ENCODE measurements at places on chromosomes 3 and 15.

DNA sequence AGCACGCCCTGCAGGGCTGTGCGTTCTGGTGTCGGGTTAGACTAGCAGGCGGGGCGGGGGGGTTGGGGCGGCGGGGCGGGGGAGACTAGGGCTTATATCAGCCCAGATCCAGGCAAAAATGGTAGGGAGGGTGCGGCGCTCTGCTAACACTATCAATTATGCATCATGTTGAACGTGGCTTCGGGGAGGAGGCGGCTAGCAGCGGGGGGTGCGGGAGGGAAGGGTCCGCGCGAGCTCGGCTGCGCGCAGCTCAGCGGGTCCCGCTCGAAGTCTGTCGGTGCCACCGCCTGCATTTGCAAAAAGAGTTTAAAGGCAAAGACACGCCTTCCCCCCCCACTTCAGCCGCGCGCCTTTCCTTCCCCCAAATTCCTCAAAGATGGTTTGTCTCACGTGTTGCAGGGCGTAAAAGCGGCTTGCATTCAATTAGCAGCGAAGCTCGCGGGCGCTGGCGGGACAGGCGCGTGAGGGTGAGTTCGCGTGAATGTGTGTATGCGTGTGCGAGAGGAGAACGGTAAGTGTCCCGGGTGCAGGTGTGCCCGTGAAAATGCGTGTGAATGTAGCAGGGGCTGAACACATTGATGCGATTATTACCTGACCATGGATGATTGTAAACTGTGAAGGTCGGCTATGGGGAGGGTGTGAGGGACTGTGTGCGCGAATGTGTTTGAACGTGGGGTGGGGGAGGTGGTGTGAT, at the start of gene ISLR2:
TSS of gene ISLR2 (plus strand) at position 432 of the 694 bp plus-strand sequence. CDS start 2,169 bp downstream, outside the sequence.
- no peak for DNase-seq

DNA sequence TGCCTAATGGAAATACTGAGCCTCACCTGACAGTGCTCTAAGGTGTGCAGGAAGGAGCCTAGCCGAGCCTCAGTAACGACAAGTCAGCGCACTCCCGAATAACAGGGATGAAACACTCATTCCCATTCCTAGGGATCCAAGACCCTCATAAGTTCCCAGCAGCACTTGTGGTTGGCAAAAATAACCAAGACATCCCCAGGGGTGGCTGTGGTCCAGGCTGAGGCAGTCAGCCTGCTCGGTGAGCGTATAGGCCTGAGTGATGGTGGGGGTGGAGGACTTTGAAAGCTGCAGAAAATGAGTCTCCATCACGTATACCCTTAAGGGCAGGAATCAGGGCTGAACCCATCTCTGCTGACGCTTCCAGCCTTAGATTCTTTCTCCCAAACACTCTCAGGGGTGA, 120.1 kb downstream of the SMAD6 start:
- no peak for DNase-seq

DNA sequence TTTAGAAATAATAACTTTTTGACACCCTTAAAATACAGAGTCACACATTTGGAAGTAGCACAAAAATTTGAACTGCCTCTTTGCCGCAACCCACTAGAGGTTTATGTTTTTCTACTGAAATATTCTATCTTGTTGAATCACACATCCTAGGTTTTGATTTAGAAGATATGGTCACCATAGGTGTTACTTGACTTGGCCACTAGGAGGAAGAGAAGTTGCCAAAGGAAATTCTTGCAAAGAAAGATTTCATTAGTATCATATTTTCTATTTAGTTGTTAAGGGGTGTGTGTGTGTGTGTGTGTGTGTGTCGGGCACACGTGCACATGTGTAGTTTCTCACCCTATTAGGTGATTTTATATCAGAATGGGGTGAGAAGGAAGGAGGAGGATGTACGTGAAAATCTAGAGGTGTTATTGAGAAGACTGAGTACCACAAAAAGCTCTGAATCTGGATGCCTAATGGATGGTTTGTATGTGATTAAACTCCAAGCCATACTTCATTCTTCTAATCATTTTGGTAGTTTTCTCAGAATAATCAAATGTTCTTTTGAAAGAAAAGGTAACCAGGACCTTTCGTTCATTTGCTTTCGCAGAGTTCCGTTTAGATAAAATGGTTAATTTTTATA, 31.5 kb downstream of the ZFAND6 start:
- no peak for DNase-seq

GRCh38 chr3:9497821-9498565, 55.6 kb downstream of the LHFPL4 start:
- no peak for DNase-seq

DNA sequence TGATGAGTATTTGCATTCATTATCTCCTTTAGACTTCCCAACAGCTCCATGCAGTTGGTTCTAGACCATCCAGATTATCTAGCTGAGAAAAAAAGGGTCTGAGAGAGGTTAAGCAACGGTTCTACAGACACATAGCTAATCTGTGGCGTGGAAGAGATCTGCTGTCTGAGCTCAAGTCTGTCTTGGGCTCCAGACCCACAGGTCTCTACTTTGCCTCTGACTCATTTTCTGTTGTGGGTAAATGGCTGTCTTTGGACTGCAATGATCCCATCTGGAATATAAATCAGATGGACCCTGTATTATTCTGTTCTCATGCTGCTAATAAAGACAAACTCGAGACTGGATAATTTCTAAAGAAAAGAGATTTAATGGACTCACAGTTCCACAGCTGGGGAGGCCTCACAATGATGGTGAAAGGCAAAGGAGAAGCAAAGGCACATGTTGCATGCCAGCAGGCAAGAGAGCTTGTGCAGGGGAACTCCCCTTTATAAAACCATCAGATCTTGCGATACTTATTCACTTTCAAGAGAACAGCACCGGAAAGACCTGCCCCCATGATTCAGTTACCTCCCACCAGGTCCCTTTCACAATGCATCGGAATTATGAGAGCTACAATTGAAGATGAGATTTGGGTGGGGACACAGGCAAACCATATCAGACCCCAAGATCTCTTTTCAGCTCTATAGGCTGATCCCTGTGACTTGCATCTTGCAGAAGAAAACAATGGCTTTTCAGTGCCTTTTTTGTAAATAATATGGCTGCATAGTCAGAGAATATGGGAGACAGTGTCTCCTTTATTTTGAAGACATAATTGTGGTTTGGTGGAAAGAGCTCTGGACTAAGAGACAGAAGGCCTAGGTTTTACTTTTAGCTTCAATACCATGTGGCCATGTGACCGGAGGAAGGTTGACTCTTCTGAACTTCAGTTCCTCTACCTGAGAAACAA, 24.7 kb downstream of the CEMIP start:
- DNase-seq, result no peak

GRCh38 chr3:30607032-30607833, 832 bp downstream of the TGFBR2 start:
- DNase-seq, result no peak

DNA sequence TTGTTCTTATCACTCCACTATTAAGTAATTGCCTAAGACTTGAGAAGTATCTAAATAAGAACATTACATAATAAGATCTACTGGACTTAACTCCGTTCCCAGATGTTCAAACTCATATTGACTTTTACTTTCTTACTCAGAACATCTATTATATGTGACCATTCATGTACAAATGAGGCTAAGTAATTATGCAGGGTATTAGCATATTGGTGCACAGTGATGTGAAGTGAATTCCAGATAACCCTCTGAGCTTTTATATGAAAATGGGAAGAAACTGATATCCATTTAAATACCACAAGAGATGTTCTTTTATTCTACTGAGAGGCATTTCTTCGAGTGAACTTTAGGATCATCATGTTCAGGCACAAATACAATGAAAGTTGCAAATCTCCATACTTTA, 135.7 kb downstream of the ZPLD1 start:
- DNase-seq, result no peak

- peak; percentile 46 for DNase-seq
Measured at GRCh38 chr3:5428607-5429516, 241.4 kb downstream of the EDEM1 start.

- no peak for DNase-seq
Measured at GRCh38 chr15:40377606-40378005, 4.9 kb upstream of the KNSTRN start.

DNA sequence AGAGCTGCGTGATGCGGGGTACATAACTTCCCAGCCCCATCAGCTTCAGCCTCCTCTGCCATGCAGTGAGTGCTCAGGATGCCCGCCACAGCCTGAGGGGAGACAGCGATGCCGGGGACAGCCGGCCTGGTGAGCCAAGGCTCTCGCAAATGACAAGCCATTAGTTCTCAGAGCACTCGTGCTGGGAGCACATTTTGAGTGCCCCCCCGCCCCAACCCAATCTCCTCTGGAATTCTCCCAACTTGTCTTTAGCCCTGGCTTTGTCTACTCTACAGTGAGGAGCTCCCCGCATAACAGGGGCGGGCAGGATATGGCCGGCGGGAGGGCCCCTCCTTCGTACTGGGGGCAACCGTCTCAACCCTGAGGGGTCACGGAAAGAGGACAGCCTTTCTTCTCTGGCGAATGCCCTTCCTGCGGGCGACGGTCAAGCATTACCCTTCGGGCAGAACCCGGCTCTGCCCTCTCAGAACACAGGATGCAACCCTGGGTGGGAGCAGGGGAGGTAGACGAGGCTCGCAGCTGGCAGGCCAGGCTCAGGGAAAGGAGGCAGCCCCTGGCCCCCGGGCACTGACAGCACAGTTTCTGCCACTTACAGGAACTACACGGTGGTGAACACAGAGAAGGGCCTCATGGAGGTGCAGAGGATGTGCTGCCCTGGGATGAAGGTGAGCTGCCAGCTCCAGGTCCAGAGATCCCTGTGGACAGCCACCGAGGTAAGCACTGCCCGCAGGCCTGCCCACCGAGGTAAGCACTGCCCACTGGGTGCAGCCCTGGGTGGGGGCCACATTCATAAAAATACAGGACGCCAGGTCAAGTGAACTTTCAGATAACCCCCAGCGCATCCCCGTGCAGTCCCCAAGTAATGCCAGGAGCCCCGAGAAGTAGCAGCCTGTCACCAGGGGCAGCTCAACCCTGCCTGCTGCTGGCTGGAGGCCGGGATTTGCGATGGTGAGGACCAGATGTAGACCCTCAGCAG, 141.7 kb downstream of the LRRK1 start:
- no peak for DNase-seq

GRCh38 chr3:128518587-128519490, 25.8 kb upstream of the GATA2 start:
- DNase-seq, result no peak

DNA sequence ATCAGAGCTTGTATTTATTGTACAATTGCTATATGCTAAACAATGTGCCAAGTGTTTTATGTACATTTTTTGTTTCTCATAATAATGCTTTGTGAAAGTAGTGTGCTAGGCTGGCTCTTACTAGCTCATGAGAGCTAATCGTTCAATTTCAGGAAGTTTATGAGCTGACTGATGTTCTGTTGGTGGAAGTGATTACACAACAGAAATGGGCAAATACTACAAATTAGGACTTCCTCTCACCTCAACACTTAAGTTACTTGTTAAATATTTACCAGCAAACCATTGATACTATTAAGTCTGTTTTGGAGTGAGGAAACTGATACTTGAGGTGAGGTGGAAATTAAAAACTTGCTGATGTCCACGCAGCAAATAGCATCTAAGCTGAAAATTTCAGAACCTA, 32.3 kb downstream of the SLC9C1 start:
- no peak for DNase-seq

DNA sequence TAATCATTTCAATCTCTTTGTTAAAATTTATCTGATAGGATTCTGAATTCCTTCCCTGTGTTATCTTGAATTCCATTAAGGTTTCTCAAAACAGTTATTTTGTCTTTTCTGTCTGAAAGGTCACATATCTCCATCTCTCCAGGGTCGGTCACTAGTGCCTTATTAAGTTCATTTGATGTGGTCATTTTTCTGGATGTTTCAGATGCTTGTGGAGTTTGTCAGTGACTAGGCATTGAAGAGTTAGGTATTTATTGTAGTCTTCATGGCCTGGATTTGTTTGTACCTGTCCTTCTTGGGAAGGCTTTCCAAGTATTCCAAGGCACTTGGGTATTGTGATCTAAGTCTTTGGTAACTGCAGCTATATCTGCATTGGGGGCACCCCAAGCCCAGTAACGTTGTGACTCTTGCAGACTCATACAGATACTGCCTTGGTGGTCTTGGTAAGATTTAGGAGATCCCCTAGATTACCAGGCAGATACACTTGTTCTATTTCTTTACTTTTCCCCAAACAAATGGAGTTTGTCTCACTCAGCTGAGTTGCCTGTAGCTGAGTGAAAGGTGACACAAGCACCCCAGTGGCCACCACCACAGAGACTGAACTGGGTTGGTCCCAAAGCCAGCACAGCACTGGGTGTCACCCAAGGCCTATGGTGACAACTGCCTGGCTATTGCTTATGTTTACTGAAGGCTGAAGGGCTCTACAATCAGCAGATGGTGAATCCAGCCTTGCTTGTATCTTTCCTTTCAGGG, 18.9 kb upstream of the SLC27A2 start:
- DNase-seq, result no peak

- no peak for DNase-seq
Measured at GRCh38 chr3:150760431-150761200, 2.4 kb downstream of the SIAH2 start.

GRCh38 chr15:24956111-24956838, 1.5 kb downstream of the SNRPN start:
- no peak for DNase-seq

DNA sequence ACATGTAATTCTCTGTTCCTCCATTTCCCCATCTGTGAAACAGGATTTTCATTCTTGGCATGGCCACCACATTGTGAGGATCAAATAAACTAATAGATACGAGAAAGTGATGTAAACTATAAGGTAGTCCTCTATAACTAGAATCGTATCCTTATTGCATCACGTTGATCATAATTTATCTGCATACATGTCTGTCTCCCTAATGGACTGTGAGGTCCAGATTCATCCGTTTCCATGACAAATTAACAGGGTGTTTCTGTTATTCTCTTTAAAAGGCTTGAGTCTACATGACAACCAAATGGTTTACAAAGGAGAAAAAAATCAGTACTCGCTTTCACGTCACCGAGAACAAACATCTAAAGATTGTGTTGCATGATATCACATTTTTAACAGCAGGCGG, 53.0 kb downstream of the SST start:
- no peak for DNase-seq

- DNase-seq, result no peak
Measured at GRCh38 chr15:92059036-92059970, 205.8 kb downstream of the SLCO3A1 start.

DNA sequence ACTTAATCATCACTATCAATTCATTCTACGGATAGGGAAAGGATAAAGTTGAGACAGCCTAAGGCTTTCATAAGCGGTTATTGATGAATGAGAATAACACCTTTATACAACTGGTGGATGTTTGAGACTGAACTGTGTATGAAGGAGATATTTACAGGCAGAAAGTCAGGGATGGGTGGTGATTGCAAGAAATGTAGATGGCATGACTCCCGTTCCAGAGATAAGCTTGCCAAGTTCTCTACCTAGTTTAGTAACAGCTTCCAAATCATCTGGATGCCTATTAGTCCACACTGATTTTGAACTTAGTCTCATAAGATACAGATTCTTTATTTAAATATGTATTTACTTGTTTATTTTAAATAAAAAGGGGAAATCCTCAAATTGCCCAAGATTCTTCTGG, 358.8 kb downstream of the GAP43 start:
- DNase-seq, result no peak

DNA sequence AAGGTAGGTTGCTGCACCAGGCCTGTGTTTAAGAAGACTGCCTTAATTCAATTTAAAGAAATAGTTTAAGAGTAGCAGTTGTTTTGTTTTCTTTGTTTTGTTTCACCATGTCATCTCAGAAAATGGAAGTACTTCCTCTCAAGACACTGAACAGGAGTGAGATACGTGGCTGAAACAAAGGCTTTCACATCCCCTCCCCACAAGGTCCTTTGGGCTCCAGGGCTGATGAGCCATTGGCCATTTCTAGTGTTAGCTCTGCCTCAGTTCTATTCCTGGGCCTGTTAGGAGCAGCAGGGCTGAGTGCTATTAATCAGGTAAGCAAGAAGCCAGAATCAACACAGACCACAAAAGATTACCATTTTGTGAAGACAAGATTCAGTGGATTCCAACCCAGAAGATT, 132.8 kb downstream of the KCNAB1 start:
- no peak for DNase-seq

All from CMK (cell line).